ENCODE measurements at places on chromosomes 3 and 15.

DNA sequence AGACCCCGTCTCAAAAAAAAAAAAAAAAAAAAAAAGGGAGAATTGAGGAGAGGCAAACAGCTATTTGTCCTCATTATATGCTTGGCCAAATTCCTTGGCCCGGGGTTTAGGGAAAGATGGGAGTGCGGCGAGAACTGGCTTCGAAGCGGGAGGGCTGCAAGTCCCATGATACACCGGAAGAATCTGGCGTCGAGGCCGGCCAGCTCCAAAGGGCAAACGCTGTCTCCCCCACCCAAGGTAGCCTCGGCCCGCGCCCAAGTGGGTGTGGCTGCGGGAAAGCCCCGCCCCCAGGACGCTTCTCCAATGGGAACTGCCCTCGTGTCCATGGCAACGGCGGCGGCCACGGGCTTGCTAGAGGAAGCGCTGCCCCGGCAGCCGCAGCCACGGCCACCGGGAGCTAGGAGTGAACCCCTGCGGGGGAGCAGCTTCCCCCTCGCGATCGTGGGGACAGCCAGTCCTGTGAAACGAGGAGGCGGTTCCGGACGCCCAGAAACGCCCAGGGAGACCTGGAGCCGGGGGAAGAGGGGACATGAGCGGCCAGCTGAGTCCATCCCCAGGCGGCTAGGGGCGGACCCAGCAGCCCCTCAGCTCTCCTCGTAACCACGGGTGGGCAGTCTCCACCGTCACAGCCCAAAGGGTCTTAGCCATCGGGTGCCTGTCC lies at the start of gene TTLL13:
TSS of gene TTLL13 (plus strand) at position 354 of the 661 bp plus-strand sequence. CDS start 1,075 bp downstream, outside the sequence.
- peak; percentile 89 for DNase-seq

- no peak for DNase-seq
Observed at GRCh38 chr3:196122021-196122687, 40.3 kb upstream of the TFRC start.

- DNase-seq: no peak
Observed at GRCh38 chr3:13706886-13707285, 158.0 kb downstream of the FBLN2 start.

DNA sequence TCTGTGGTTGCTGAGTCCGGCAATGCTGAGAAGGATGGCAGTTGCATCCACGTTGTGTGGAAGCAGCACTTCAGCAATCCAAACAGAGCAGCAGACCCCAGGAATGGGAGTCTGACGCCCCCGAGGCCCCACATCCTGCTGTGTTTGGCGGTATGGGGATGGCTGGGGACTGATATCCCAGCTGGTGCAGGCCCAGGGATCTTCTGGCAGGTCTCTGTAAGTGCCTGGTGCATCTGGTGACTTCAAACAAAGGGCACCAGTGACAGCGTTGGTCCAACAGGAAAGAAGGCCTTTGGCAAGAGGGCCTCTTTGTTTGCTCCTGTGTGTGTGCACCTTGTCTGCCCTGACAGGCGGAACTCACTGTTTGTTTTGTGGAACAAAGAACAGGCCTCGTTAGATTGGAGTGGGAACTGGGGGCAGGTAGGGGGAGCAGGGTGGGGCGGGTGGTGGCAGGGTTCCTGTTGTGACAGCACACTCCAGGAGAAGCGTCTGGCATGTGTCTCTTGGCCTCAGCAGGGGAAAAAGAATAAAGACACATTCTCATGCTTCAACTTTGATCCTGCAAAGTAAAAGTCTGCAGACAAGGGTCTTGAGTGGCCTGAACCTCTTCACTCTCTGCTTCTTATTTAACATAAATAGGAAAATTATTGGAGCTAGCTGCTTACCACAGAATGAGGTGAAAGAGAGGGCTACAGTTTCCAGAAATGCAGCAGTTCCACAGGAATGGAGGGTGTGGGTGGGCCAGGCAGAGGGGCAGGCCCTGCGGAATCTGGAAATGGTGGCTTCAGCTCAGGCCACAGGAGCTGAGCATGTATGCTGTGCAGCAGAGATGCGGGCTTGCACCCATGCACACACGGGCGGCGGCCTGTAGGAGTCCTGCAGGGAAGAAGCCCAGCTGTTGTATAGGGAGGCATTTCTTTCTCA lies 94.5 kb upstream of the MYZAP start:
- no peak for DNase-seq

DNA sequence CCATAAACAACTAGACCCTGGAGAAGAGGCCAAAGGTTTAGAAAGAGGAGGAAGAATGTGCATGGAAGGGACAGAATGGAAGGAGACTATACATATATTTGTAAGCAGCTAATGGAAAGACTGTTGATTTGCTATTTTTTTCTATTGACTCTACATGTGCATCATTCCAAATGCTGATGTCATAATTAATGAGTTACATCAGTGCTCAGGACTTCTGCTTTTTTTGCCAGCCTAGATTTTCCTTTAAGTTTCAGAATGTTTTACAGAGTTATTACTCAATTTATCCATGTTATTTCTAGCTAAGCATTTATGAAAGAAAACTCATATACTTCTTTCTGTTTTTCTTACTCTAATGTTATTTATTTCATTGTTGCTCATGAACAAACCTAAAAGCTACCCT lies 62.6 kb upstream of the VGLL3 start:
- no peak for DNase-seq

GRCh38 chr15:89038146-89038545 lies 50.1 kb upstream of the ABHD2 start:
- no peak for DNase-seq

DNA sequence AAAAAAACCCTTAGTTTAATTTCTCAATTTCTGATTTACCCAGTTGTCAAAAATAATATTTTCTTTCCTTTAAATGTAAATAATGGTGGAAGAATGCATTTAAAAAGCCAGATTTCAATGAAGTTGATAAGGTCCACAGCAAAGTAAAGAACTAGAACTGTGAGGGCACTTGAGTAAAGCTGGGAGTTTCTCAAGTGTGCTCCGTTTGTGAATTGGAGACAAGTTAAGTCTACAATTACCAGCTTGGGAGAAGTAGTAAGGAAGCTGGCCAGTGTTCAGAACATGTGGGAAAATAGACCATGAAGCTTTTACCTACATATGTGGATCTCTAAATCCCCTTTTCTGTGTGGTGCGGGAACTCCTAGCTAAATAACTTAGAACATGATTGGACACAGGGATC lies 239.4 kb downstream of the OXSM start:
- no peak for DNase-seq

GRCh38 chr3:128991355-128991895 lies 2.5 kb downstream of the CFAP92 start:
- DNase-seq: no peak

Data from EL (cell line).